Activated CD4-positive, alpha-beta T cell treated with anti-CD3 and anti-CD28 coated beads for 1 hour (primary cell): ENCODE measurements at places on chromosomes 11 and 22.

DNA sequence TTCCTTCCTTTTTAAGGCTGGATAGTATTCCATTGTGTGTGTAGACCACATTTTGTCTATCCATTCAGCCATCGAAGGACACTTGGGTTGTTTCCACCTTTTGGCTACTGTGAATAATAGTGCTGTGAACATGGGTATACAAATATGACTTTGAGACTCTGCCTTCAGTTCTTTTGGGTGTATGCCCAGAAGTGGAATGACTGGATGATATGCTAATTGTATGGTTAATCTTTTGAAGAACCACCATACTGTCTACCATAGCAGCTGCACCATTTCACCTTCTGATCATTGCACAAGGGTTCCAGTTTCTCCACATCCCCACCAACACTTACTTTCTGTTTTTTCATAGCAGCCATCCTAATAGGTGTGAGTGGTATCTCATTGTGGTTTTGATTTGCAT is 30.3 kb downstream of the SGSM1 start:
- DNase-seq: no peak

- peak; percentile 59 for DNase-seq
Measured at GRCh38 chr22:49657275-49657973, 170.2 kb downstream of the BRD1 start.

- no peak for DNase-seq
Measured at GRCh38 chr22:28410050-28410816, 269.4 kb downstream of the TTC28 start.

- no peak for DNase-seq
Measured at GRCh38 chr11:65814131-65814985, 19.4 kb upstream of the SNX32 start.

- DNase-seq: no peak
Measured at GRCh38 chr11:129427816-129428406, 52.3 kb downstream of the BARX2 start.

- DNase-seq: no peak
Measured at GRCh38 chr11:20238712-20239111, 78.4 kb upstream of the DBX1 start.

- no peak for DNase-seq
Measured at GRCh38 chr22:40972587-40972986, 21.4 kb downstream of the RBX1 start.

- no peak for DNase-seq
Measured at GRCh38 chr11:15497366-15497765, 382.6 kb downstream of the INSC start.
